ENCODE measurements at places on chromosomes 4 and X. TPM values are rescaled to one million over a fixed set of nuclear protein-coding genes. Genes with fewer than 3 reads are reported as not detected.

DNA sequence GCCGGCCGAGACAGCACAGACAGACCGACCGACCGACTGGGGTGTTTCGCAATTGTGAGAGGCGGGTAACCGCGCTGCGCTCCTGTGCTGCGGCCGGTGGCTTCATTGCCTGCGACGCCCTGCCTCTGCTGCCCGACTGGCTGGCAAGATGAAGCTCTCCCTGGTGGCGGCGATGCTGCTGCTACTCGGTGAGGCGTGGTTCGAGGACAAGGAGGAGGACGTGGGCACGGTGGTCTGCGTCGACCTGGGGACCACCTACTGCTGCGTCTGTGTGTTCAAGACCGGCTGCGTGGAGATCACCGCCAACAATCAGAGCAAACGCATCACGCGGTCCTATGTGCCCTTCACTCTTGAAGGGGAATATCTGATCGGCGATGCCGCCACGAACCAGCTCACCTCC, 565.7 kb upstream of the SMIM31 start:
- no peaks in the 10 kb centered on the region for H3K27me3 ChIP-seq
- no peak overlapping the region for H3K27ac ChIP-seq
- H3K4me1 ChIP-seq = no peaks in the 10 kb centered on the region
- no peak overlapping the region for H3K4me3 ChIP-seq
- DNase-seq = peak; percentile 86

- H3K36me3 ChIP-seq = no peaks in the 10 kb centered on the region
- no peak for DNase-seq
- H3K4me3 ChIP-seq = no peak overlapping the region
These were observed 78.3 kb upstream of the EGFL6 start for GRCh38 chrX:13491061-13491460.

GRCh38 chrX:123917069-123917468, 44.4 kb upstream of the STAG2 start:
- no peak overlapping the region for H3K27ac ChIP-seq
- H3K4me3 ChIP-seq = no peak overlapping the region
- H3K27me3 ChIP-seq = no peaks in the 10 kb centered on the region
- peaks cover 4% of the 10 kb centered on the region for H3K4me1 ChIP-seq
- no peaks in the 10 kb centered on the region for H3K36me3 ChIP-seq

- peaks cover 3% of the 10 kb centered on the region for H3K4me1 ChIP-seq
- no peak overlapping the region for H3K27ac ChIP-seq
- DNase-seq = no peak
These were observed 38.0 kb upstream of the GRID2 start for GRCh38 chr4:92265798-92266197.

- H3K4me1 ChIP-seq = peaks cover 35% of the 10 kb centered on the region
- H3K27me3 ChIP-seq = peaks cover 87% of the 10 kb centered on the region
- H3K27ac ChIP-seq = no peak overlapping the region
- DNase-seq = no peak
- peaks cover 11% of the 10 kb centered on the region for H3K36me3 ChIP-seq
These were observed 10.6 kb upstream of the PRDM8 start for GRCh38 chr4:80186676-80187075.

DNA sequence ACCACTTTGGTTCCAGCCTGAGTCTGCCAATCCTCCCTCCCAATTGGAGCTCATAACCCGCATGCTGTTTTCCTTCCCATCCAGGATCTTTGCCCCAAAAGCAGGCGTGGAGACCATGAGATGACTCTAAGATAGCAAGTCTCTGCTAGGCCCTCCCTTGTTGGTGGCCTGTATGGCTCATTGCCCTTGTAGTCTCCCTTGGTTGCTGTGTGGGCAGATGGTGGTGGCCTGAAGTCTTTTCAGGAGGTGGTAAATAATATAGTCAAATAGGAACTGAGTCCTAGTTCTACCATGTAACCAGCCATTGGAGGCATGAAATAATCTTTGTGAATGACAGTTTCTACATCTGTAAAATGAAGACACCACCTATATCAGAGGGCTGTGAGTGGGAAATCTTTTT, 1.2 kb downstream of the ATP6AP1 start:
- H3K36me3 ChIP-seq = peaks cover 2% of the 10 kb centered on the region
- H3K27ac ChIP-seq = no peak overlapping the region
- no peak for DNase-seq
- no peaks in the 10 kb centered on the region for H3K27me3 ChIP-seq
- peaks cover 30% of the 10 kb centered on the region for H3K4me1 ChIP-seq
- peak overlapping the region; percentile 75 for H3K4me3 ChIP-seq

- H3K4me1 ChIP-seq = peaks cover 14% of the 10 kb centered on the region
- H3K27ac ChIP-seq = no peak overlapping the region
- peaks cover 2% of the 10 kb centered on the region for H3K27me3 ChIP-seq
- DNase-seq = no peak
- H3K36me3 ChIP-seq = no peaks in the 10 kb centered on the region
These were observed 2.5 kb upstream of the TMEM154 start for GRCh38 chr4:152682143-152682941.

GRCh38 chrX:43971966-43972961, 926 bp downstream of the NDP start:
- peak overlapping the region; percentile 73 for H3K4me3 ChIP-seq
- no peak for DNase-seq
- no peak overlapping the region for H3K27ac ChIP-seq
- H3K4me1 ChIP-seq = peaks cover 18% of the 10 kb centered on the region
- peaks cover 5% of the 10 kb centered on the region for H3K27me3 ChIP-seq
- no peaks in the 10 kb centered on the region for H3K36me3 ChIP-seq

The CXorf38 gene
- 9.7 TPM for total RNA-seq

The EXOC1L gene
- not detected for total RNA-seq

The CHRDL1 gene
- 1.2 TPM for total RNA-seq
